Gastrocnemius medialis (tissue), 4 donors: ENCODE measurements at places on chromosomes 3 and 15. TPM values are rescaled to one million over a fixed set of nuclear protein-coding genes. Genes with fewer than 3 reads are reported as not detected.

GRCh38 chr3:188315553-188315952 lies 161.6 kb downstream of the LPP start:
- DNase-seq: no peak

- no peak for DNase-seq
These were observed 126.0 kb downstream of the MYLK start for GRCh38 chr3:123758081-123758564.

- no peak for DNase-seq
These were observed 16.7 kb downstream of the C2CD4A start for GRCh38 chr15:62083194-62084154.

Gene PODXL2
- total RNA-seq: 2.1 TPM
